ENCODE measurements at places on chromosomes 5 and 9.
A peak's percentile ranks its signal among the peaks of the same experiment; 100 is the strongest.

DNA sequence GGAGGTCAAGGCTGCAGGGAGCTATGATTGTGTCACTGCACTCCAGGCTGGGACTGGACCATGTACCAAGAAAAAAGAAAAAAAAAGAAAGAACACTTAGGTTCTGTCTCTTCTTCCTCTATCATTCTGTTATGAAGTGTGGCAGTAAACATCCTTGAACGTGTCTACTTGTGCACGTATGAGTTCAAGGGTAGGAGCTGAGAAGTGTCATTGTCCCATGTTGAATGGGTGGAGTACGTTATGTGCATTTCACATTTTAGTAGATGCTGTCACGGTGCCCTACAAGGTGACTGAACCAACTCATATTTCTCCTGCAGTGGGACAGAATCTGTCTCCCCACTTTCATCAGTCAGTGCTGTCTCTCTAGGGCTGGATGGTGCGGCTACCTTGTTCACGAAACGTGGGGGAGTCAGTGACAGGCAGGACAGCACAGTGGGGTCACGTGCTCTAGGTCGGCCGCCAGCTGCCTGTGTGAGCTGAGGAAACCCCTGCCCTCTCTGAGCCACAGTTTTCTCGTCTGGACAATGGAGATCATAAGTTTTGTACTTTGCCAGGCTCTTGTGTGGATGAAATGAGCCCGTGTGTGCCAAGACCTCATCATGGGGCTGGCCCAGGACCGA, 47.2 kb downstream of the GTF3C4 start:
- DNase-seq: no peak

DNA sequence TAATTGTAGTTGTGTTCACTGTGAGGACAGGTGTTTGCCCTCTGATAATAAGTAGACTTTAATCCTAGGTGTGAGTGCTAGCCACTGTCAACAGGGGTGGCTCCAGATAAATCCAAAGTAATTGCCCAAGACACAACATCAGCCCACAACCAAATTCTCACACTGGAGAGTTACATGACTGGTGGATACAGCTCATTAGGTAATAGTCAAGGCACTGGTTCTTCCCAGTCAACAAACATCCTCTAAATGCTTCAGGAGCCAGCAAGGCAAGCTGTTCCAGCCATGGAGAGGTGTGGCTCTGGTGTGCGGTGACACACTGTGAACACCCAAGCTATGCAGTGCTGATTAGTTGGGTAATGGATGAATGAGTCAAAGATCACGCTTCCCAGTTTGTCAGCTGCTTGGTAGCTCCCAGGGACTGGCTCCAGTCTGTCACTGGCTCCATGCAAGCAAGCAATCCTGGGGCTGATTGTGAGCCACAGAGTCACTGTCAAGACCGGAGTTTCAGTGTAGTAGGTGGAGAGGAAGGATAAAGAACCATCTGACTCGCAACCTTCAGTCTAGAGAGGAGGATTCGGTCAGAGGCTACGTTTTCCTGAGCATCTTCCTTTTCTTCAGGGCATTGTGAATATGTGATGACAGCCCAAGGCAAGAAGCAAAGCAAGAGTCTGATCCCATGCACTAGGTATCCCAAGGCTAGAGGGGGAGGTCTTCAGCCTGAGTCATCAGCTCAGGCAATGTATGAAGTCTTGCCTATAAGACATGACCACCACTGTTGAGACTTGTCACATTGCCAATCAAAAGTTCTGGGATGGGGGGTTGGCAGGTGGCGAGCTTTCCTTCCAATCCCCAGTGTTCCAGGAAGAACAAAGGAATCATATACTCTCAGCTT, 63.1 kb downstream of the UGCG start:
- DNase-seq: peak; percentile 82

DNA sequence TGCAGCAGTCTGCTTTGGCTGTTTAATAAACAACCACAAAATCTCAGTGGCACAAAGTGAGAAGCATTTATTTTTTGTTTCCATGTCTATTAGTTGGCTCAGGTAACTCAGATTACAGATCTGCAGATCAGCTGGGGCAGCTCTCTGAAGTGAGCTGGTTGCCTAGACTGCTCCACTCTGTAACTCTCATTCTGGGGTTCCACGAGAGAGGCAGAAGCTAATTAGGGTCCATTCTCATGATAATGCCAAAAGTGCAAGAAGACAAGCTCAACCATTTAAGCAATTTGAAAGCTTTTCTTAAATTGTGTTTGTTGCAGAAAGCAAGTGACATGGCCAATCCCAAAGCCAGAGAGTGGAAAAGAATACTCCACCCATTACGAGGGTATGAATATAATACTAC, 13.2 kb downstream of the MEIKIN start:
- DNase-seq: no peak

DNA sequence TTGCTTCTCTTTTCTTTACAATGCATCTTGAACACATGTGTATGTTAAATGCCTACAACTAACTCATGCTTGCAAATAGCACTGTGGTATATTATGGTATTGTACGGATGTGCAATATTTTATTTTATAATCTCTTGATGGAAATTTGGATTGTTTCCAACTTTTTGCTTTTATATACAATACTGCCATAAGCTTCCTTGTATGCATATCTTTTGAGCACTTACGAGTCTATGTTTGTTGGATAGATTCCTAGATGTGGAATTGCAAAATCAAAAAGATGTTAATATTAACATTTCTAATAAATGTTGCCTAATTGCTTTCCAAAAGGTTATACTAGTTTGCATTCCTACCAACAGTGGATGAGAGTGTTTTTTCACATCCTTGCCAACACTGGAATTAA, 3.4 kb upstream of the GALNT12 start:
- no peak for DNase-seq

- peak; percentile 36 for DNase-seq
Measured at GRCh38 chr9:132589148-132590036, 7.0 kb downstream of the BARHL1 start.

GRCh38 chr5:177601126-177601525, 1.2 kb downstream of the B4GALT7 start:
- DNase-seq: no peak
